ENCODE measurements at places on chromosomes 4 and X.
A peak's percentile ranks its signal among the peaks of the same experiment; 100 is the strongest.

GRCh38 chr4:4791299-4792111, 68.0 kb upstream of the MSX1 start:
- no peak for DNase-seq

- no peak for DNase-seq
These were observed 35.5 kb upstream of the SORBS2 start for GRCh38 chr4:185847352-185848097.

DNA sequence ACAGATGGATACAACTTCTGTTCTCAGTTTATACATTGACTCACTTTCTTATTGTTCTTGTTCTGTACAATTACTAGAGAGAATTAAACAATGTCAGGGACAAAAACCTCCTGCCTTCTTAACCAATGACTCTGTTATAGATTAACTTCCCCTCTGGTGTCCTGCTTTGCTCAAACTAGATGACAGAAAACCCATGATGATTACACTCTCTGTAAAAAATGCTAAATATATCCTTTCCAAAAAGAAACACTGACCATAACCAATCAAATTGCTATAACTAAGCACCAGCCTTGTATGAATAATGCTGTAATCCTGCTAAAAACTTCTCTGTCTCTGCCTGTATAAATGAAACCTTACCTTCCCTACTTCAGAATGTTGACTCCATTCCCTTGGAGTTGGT, 29.8 kb upstream of the IL13RA2 start:
- DNase-seq, result no peak

DNA sequence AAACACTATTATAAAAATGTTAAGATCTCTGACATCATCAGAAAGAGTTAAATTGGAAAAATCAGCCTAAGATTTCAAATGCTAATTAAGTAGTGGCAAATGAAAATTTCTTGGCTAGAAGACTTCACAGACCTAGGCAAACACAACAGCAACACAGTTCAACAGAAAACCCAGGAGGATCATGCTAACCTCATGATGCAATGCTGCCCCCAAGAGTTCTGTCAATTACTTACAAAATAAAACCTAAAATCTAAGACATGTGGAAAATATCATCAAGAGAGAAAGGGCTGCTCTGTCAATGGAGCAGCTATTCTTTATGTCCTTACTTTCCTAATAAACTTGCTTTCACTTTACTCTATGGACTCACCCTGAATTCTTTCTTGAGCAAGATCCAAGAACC, 21.0 kb downstream of the S100G start:
- peak; percentile 20 for DNase-seq

DNA sequence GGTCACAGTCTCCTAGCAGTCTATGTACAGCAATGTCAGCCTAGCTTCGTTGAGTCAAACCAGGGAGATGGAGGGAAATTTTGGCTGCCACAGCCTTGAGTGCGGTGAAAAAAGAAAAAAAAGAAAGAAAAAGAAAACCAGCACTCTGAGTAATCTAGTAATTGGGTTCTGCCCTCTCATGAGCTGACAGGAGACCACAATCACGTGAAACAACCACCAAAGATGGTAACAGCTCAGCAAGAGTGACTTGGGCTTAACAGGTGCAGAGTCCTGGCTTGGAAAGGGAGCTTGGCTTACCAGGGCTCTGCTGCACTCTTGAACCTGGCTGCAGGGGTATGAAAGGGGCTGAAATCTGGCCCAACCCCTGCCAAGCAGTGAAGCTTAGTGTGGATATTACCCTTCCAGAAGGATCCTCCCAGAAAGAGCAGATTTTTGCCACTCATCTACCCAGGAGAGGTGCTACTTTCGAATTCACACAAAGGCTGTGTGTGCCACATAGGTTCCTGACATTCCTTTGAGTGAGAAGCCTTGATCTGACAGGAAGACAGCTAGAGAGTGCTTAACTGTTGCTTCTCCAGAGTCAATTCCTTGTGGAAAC, 350.3 kb downstream of the PTTG2 start:
- peak; percentile 97 for DNase-seq

DNA sequence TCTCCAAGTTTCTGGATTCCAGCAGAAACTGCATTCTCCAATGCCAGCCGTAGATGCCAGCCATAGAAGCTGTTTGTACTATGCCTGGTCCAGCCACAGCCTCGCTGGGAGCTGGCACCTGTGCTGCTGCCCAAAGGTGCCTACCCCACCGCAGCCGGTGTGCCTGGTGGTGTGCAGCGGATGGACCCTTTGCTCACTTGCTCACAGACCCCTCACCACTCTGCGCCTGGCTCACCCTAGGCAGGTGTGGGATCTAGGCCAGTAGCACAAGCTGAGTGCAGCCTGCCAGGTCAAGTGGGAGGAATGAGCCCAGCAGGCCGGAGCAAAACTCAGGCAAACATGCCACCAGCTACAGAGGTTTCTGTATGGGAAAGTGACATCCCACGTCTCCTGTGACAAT, 463.2 kb downstream of the ADGRL3 start:
- DNase-seq, result no peak

DNA sequence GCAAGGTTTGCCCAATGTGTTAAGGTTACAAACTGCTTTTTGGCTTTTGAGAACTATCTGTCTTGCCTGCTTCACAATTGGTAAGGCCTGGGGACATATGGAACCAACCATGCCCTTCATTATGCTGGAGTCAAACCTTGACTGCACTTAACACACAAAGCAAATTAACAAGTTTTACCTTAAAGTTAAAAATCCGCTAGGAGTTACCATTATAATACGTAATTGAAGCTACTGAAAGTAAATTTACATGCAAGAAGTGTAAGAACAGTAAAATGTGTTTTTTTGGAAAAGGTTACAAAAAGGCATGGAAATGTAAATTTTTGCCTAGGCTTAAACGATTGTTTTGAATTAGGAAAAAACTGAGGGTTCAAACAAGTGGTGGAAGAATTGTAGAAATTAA, 69.7 kb downstream of the BMP15 start:
- no peak for DNase-seq

DNA sequence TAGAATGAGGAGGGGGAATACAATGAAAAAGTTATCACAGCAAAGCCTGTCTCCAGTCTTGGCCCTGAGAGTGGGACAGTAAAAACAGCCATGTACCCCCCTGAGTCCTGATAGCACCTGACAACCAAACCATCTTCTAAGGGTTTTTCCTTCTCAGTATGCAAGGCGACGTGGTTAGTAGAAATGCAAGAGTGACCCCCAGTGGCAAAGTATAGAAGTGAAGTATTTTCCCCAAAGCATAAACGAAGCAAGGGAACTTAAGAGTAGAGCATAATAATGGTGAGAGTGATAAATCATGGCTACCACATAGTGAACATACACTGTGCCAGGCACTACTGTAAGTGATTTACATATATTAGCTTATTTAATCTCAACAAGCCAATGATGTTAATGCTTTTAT, 52.8 kb downstream of the FAM47C start:
- peak; percentile 21 for DNase-seq

- DNase-seq, result no peak
These were observed 40.6 kb downstream of the ARHGAP10 start for GRCh38 chr4:147772459-147772969.

DNA sequence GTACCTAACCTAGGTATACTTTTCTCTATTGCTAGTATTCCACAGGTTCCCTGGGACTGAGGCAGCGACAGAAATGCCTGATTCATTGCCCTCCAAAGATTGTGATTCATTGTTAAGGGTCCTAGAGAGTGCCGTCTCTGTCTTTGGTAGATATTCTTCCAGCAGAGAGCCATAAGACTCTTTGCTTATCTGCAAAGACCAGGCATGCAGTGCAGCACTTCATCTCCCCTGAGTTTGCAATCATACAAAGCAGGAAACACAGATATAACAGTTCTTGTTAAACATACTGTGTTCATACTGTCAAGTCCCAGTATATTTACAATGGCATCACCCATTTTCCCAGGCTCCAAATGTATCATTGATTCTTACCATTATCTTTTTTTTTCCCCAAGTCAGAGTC, 47.7 kb downstream of the KLF8 start:
- DNase-seq, result no peak

- no peak for DNase-seq
These were observed 106.5 kb downstream of the FAM193A start for GRCh38 chr4:2642968-2643367.

GRCh38 chrX:16119353-16120220, 3.8 kb upstream of the GRPR start:
- peak; percentile 54 for DNase-seq

DNA sequence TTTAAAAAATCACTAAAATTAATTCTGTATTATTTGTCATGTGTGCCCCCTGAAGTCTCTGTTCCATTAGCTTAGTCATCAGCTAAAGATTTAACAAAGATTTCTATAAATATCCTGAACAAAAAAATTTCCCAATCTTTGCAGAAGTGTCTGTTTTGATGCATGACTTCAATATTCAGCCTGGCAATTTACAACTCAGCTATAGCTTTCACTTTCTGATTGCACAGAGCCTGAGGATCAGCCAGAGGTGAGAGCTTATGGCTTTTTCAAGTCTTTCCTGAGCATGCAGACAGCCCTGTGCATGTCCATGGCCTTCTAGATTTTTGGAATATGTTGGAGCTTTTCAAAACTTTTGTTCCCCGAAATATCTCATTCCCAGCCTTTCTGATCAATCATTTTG, 420.1 kb downstream of the ZNF674 start:
- peak; percentile 16 for DNase-seq

GRCh38 chr4:40656201-40656863, 26.7 kb upstream of the RBM47 start:
- peak; percentile 28 for DNase-seq

- no peak for DNase-seq
These were observed 77.9 kb downstream of the TBL1X start for GRCh38 chrX:9542761-9543111.

- no peak for DNase-seq
These were observed 23.7 kb downstream of the MAOA start for GRCh38 chrX:43679778-43680177.

- DNase-seq, result no peak
These were observed 88.5 kb upstream of the ADRA2C start for GRCh38 chr4:3677748-3678070.

DNA sequence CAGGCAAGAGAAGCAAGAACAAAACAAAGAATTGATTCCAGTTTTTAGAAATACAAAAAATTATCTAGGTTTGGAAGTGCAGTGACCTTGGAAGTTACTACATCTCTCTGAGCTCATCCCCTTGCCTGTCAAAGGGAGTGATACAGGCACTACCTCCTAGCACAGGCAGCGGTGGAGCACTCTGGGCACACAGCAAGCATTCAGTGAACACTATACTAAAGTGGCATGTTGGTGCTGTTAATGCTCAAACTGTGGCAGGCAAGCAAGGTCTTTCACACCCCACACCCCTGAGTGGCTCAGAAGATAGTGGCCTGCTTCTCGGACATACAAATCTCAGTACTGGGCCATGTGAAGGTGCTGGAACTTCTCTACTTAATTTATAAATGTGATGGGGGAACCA, 51.2 kb downstream of the DRD5 start:
- DNase-seq, result no peak

GRCh38 chr4:136829280-136829679, 703.0 kb downstream of the PCDH18 start:
- no peak for DNase-seq

DNA sequence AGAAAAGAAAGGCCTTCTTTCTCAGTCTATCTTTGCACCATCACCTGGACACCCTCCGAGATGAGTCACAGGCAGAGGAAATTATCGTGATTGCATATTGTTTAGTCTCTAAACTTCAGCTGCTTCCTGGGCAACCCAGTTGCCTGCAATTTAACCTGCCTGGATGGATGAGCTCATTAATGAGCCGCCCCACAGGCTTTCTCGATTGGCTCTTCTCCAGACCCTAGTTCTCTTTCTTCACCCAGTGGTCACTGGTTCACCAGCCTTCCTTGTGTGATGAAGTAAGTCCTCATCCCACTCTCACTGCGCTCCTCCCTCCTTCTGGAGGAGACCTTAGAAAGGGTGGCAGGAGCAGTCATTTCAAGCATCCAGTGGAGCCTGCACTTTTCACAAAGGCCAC, 94.4 kb downstream of the SOWAHB start:
- no peak for DNase-seq

GRCh38 chrX:119729408-119730201, 28.8 kb upstream of the SOWAHD start:
- DNase-seq, result peak; percentile 60

GRCh38 chr4:24006269-24006668, 116.4 kb upstream of the PPARGC1A start:
- no peak for DNase-seq

DNA sequence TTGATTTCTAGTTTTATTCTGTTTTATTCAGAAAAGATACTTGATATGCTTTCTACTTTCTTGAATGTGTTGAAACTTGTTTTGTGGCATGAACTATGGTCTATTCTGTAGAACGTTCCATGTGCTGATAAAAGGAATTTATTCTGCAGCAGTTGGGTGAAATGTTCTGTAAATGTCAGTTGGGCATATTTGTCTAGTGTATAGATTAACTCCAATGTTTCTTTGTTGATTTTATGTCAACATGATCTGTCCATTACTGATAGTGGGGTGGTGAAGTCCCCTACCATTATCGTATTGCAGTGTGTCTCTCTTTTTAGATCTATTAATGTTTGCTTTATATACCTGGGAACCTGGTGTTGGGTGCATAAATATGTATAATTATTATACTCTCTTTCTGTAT, 55.5 kb downstream of the CEP135 start:
- no peak for DNase-seq

- DNase-seq, result no peak
These were observed 2365.5 kb downstream of the PCDH7 start for GRCh38 chr4:33085709-33086108.

DNA sequence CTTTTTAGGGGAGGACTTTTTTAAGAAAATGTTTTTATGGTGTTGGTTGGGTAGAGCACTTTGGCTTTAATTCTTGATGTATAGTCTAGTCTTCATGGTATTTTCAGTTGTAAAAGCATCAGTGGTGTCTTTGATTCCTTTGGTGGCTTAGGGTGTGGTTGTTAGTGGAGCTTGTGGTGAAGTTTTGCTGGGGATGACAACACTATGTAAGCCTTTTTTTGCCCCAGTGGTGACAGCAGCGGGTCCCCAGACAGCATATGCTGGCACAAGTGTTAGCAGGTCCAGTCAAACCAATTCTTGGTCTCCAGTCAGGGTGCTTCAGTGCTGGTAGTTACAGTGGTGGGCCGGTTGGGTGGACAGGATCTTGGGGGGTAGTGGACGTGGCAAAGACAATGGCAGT, 52.0 kb downstream of the CHIC1 start:
- DNase-seq, result peak; percentile 22

DNA sequence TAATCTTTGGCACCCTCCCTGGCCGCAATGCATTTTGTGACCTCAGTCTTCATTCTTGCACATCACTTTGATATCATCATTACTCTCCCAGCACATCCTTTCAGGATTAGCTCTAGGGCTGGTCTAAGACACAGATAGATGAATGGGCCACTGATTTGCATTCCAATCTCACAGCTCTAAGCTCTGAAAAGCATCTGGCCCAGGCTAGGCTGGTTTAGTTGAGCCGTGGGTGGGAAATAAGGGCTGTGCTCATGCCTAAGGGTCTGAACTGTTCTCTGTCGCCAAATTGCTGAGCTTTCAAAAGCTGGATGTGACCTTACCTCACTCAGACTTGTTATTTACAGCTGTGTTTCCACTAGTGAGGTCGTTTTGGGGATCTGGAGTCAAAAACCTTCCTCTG, 30.0 kb upstream of the SLC9A7 start:
- no peak for DNase-seq

Data from Jurkat, Clone E6-1 (cell line).